ENCODE measurements at places on chromosomes 1 and 21. TPM values are rescaled to one million over a fixed set of nuclear protein-coding genes. Genes with fewer than 3 reads are reported as not detected.

The CCDC17 gene
- 1.8 TPM for polyA plus RNA-seq

DNA sequence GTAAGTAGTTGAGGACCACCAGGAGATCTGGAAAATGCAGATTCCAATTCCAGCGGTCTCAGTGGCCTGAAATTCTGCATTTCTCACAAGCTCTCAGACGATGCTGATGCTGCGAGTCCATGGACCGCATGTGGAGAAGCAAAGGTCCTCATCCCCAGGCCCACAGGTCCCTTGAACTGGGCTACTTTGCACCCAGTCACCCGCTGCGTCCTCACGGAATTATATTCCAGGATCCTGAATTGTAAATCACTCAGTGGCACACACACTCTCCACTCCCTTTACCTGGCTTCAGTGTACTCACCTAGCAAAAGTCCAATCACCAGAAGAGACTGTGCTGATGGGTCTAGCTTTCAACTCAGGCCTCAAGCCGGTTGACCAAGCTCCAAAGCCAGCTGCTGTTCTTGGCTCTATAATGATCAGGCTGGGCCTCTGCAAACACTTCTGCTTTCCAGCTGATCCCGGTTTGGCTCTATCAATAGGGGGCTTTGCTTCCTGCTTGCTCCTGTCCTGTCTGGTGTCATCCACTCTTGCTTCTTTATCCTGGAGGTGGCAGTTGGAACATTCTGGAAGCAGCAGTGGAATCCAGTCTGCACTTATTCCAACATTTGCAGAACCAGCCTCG, 904 bp upstream of the RPL22 start:
- DNase-seq, result no peak

DNA sequence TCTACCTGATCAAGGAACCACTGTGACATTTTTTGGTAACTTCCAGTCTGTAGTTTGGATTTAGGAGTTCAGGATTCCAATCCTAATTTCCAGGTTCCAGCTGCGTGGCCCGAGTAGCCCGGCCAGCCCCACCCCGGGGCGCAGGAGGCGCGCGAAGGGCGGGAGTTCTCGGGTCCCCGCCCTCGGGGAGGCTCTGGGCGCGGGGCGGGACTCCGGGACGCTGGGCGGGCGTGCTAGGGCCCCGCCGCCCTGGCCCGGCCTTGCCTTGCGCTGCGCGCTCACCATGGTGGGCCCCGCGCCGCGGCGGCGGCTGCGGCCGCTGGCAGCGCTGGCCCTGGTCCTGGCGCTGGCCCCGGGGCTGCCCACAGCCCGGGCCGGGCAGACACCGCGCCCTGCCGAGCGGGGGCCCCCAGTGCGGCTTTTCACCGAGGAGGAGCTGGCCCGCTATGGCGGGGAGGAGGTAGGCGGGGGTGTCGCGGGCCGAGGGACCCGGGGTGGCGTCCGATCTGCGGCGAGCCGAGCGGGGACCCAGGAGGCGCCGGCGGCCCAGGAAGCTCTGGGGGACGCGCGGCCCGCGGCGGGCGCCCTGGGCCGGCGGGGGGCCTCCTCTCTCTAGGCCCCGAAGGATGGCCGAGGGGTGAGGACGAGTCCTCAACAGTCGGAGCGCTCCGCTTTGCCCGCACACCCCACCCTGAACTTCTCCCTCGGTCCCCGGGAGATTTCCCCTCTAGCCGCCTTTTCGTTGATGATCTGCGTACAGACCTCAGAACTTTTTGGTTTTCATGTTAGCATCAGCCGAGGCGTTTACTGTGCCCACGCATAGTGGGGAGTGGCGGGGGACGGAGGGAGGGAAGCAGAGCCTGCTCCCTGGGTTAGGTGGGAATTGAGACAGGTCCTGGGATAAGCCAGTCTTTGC, at the start of gene NENF:
Gene NENF, plus strand, starts transcription at position 260 of the 916 bp plus-strand sequence. Its CDS starts 24 bp downstream, at position 284.
- peak; percentile 91 for DNase-seq

The TEX38 gene
- polyA plus RNA-seq, result 0.28 TPM

GRCh38 chr1:96374076-96374762, 347.4 kb upstream of the PTBP2 start:
- DNase-seq, result no peak

- no peak for DNase-seq
These were observed 56.7 kb downstream of the LACTBL1 start for GRCh38 chr1:22915816-22916470.

DNA sequence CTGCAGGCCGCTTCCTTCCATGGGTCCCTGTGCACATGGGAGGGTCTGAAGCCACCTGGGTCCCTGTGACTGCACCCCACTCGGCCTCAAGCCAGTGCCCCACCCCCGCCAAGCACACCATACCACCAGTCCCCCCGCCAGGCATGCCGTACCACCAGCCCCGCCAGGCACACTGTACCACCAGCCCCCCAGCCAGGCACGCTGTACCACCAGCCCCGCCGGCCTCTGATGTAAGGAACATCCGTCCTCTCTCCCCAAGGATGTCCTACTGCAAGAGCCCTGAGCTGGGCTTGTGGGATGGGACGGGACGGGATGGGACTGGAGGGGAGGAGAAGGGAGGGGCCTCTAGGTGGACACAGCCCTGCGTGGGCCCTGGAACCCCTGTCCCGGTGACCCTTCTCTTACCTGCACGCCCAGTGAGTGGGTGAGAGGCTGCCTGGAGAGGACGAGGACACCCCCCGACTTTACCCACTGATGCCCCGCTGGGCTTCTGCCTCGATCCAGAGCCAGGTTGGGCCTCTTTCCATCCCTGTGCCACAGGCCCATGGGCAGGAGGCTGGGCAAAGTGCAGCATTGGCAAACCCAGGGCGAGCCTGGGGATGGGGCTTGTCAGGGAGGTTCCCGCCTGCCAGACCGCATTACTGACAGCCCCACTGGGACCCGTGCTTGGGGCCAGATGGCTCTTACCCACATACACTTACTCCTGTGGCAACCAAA, 40.8 kb upstream of the COL6A1 start:
- DNase-seq, result no peak

GRCh38 chr1:203304919-203305808, at the start of gene BTG2:
Gene BTG2, plus strand, starts transcription at chr1:203305519. Its CDS starts 88 bp downstream, at chr1:203305607.
- DNase-seq, result peak; percentile 93

The PGLYRP4 gene
- not detected for polyA plus RNA-seq

DNA sequence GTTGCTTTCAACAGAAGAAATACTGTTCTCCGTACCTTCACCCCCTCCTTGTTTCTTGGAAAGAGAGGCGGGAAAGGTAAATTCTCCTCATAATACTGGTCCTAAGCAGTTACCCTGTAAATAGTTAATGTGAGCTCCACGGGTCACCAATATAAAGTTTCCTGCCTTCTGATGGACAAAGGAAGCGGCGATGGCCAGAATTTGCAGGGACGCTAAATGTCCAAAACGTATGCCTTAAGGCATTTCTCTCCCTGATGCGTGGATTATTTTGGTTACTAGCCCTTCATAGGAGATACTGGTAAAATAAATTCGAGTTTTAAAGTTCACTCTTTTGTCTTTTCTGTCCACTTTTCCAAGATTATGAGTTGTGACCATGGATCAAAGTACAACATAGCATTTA, 898 bp upstream of the PTGS2 start:
- peak; percentile 21 for DNase-seq

GRCh38 chr1:41331546-41331917, 29.7 kb upstream of the FOXO6 start:
- no peak for DNase-seq

The FAM163A gene
- polyA plus RNA-seq, result 0.31 TPM

The NPPB gene
- not detected for polyA plus RNA-seq

DNA sequence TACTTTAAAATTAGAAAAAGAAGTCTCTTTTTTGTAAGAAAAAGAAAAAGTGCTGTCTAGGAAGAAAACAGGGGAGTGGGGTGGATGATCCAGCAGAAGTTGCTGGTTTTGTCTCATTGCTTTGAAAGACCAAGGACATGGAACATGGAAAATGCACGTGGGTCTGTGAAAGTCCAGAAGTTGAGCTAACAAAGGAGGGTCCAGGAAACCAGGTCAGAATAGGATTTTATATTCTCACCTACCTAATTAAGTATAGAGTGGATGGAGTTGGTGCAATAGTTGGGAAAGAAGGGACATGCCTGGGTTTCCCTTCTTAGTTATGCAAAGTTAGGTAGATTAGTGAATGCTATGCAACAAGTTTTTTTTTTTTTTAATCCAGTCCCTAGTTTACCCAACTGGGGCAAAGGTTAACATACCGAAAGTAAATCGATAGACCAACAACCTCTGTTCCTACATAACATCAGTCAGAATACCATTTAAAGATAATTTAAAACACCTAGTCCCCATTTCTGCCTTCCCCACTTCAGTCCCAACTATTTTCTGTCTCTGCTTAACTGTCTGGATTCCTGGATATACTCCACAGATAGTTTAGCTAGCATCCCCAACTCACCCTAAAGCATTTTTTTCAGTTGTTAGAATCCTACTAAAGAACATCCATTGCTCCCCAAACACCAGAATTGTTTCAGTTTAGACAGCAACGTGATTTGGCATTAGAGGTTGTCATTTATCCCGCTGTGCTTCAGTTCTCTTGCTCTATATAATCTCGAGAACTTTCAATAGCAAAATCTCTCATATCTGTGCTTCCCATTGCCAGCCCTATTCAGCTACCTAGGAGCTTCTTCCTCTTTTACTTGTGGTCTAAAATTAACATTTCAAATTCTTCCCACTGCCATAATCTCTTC, 105.7 kb upstream of the PLPPR5 start:
- no peak for DNase-seq

- DNase-seq, result peak; percentile 85
These were observed 2.2 kb downstream of the JUN start for GRCh38 chr1:58781541-58782177.

DNA sequence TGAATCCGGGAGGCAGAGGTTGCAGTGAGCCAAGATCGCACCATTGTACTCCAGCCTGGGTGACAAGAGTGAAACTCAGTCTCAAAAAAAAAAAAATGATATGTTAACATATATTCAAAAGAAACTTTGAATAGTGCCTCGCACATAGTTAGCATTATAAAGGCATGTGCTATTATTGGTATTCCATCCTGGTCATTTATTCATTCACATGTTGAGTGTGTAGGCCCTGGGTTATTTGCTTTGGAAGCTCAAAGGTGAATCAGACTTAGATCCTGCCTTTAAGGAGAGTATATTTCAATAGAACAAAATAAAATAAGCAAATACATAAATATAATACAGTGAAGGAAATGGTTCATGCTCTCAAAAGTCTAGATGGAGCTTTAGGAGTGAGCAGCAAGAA, 13.4 kb downstream of the SLC22A15 start:
- DNase-seq, result no peak

DNA sequence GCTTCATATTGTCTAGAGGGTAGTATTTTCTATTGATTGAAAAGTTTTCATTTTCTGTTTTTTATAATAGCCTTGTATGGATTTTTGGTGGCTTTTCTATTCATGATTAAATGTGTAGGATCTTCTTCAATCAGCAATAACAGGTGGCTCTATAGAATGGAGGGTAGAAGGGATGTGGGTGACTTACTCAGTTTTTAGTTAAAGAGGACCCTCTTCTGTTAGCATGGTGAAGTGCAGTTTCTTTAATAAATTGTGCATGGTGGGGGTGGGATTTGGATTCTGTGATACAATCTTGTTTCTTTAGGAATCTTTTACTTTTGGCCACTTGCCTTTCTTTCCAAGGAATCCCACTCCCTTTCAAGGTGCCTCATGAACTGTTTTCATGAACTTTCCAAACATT, 64.7 kb downstream of the SLC35A3 start:
- DNase-seq, result no peak

The PLXNA2 gene
- 43.8 TPM for polyA plus RNA-seq

- peak; percentile 45 for DNase-seq
These were observed 25.5 kb downstream of the UTS2 start for GRCh38 chr1:7827126-7827955.

The PYGO2 gene
- 32.1 TPM for polyA plus RNA-seq

All from hindlimb muscle (tissue), 1 donor.